ENCODE measurements at places on chromosomes 6 and 20. TPM values are rescaled to one million over a fixed set of nuclear protein-coding genes. Genes with fewer than 3 reads are reported as not detected.

Gene CTAGE9
- not detected for total RNA-seq

GRCh38 chr20:56859801-56860261, 230.7 kb downstream of the TFAP2C start:
- no peak for DNase-seq

- no peak for DNase-seq
Measured at GRCh38 chr20:50813801-50814200, 18.9 kb downstream of the BCAS4 start.

GRCh38 chr20:62726276-62726675, 17.6 kb downstream of the NTSR1 start:
- no peak for DNase-seq

GRCh38 chr6:43810965-43811732, 41.1 kb downstream of the VEGFA start:
- no peak for DNase-seq

- no peak for DNase-seq
Measured at GRCh38 chr6:91392951-91393350, 806.1 kb upstream of the MAP3K7 start.

DNA sequence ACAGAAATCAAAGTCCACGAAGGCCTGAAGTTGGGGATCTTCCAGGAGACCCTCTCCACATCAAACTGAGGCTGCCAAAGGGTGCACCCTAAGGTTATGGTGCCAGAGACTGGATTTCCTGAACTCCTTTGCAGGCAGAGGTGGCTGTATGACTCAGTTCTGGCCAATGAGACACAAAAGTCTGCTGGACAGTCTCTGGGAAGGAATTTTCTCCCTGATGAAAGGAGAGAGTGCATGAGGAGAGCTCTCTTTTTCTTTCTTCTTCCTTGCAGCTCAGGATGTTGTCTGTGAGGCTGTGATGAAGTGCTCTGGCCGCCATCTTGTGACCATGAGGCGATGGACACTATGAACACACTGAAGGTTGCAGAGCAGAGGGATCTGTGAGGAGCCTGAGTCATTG, 85.2 kb downstream of the MDGA1 start:
- DNase-seq = no peak

DNA sequence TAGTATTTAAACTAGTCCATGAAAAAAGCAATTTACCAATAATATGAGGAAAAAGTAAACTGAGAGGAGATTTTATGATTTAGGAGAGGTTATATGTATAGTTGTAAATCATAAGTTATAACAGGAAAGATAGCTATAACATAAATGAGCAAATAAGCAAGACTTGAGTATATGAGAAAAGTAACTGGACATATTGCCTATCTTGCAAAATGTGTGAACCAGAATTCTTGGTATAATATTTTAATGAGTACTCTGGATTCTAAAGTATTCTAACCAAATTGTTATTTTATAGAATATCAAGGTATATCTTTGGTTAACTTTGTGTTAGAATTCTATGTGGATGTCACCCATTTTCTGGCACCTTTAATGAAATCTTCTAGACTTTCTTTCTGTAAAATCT, 124.6 kb downstream of the PHF3 start:
- no peak for DNase-seq

All from left lobe of liver (tissue), 2 donors.